ENCODE measurements at places on chromosomes 2 and 18. TPM values are rescaled to one million over a fixed set of nuclear protein-coding genes. Genes with fewer than 3 reads are reported as not detected.
A peak's percentile ranks its signal among the peaks of the same experiment; 100 is the strongest.

The NOSTRIN gene
- polyA plus RNA-seq: 25.9 TPM

The PTPRN gene
- 45.3 TPM for polyA plus RNA-seq

The GLI2 gene
- 1.7 TPM for polyA plus RNA-seq

The CCNT2 gene
- polyA plus RNA-seq: 25.5 TPM

DNA sequence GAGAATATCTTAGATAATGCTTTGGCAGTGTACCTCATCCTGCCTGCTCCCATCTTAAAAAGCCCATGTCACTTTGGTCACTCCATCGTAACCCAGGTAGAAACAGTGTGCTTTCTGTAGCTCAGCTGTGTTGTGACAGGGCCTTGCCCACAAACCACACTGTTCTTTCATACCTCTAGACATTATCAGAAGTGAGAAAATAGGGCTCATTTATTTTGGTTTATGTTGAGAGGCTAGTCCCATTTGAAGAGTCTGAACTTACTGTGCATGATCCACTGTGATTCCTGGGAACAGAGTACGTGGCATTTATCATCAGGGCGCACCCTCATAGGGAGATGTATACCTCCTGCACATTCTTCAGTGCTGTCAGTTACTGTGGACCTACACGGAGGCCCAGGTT lies 69.7 kb downstream of the FEZ2 start:
- peaks cover 2% of the 10 kb centered on the region for H3K36me3 ChIP-seq
- DNase-seq: no peak
- H3K27ac ChIP-seq: no peak overlapping the region
- H3K27me3 ChIP-seq: no peaks in the 10 kb centered on the region
- H3K4me3 ChIP-seq: no peak overlapping the region
- H3K4me1 ChIP-seq: no peaks in the 10 kb centered on the region

DNA sequence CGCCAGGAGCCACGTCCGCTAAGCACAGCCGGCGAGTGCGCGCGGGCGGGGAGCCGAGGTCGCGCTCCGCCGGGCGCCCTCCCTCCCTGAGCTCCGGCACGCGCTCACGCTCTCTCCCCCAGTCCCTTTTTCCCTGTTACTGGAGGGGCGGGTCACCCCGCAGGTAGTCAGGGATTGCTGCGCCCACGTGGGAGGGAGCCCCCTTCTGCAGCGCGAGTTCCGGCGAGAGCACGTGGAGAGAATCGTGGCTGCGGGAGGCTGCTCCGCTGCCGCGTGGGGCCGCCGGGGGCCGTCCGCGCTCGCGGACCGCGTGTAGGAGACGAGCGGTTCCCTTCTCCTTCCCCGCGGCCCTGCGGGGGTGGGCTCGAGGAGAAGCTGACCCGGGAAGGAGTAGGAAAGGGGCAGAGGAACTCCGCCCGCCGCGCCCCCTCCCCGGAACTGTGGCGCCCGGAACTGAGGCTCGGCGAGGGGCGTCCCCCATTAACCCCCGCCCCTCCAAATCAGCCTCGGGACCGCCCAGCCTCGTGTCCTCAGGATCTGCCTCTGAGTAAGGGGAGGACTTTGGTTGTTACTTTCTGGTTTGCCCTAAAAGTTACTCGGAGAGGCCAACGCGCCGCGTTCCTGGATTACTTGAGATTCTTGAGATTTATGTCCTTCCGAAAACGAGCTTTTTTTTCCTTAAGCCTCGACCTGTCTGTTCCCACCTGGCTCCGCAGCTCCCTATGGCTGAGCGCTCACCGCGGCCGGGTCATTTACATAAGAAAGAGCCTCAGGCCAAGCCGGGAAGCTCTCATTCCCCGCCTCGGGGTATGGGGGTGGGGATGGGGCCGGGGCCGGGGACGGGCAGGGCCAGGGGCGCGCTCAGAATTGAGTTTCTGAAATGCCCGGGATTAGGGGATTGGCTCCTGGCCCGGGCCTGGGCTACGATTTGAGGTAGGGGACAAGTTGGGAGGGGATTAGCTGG lies 1.1 kb downstream of the HK2 start:
- H3K27me3 ChIP-seq: peaks cover 10% of the 10 kb centered on the region
- no peak for DNase-seq
- H3K4me1 ChIP-seq: peaks cover 6% of the 10 kb centered on the region
- no peaks in the 10 kb centered on the region for H3K36me3 ChIP-seq
- H3K4me3 ChIP-seq: peak overlapping the region; percentile 2

- H3K4me1 ChIP-seq: no peaks in the 10 kb centered on the region
- H3K27me3 ChIP-seq: no peaks in the 10 kb centered on the region
- no peak overlapping the region for H3K4me3 ChIP-seq
- no peaks in the 10 kb centered on the region for H3K36me3 ChIP-seq
- no peak for DNase-seq
These were observed 221.9 kb downstream of the MYT1L start for GRCh38 chr2:2109186-2109585.

GRCh38 chr2:36541891-36542595 lies 55.9 kb downstream of the FEZ2 start:
- H3K27me3 ChIP-seq: no peaks in the 10 kb centered on the region
- DNase-seq: no peak
- H3K27ac ChIP-seq: no peak overlapping the region
- no peak overlapping the region for H3K4me3 ChIP-seq

GRCh38 chr18:49018554-49019445 lies 68.0 kb upstream of the SMAD7 start:
- no peak overlapping the region for H3K27ac ChIP-seq
- H3K4me3 ChIP-seq: no peak overlapping the region
- no peak for DNase-seq
- no peaks in the 10 kb centered on the region for H3K27me3 ChIP-seq

- H3K4me3 ChIP-seq: no peak overlapping the region
- H3K27me3 ChIP-seq: no peaks in the 10 kb centered on the region
- no peak for DNase-seq
These were observed 20.4 kb upstream of the KCNS3 start for GRCh38 chr2:17858064-17858463.

GRCh38 chr2:150425121-150425955 lies 62.1 kb downstream of the RND3 start:
- H3K27me3 ChIP-seq: no peaks in the 10 kb centered on the region
- H3K36me3 ChIP-seq: no peaks in the 10 kb centered on the region
- no peak overlapping the region for H3K4me3 ChIP-seq

DNA sequence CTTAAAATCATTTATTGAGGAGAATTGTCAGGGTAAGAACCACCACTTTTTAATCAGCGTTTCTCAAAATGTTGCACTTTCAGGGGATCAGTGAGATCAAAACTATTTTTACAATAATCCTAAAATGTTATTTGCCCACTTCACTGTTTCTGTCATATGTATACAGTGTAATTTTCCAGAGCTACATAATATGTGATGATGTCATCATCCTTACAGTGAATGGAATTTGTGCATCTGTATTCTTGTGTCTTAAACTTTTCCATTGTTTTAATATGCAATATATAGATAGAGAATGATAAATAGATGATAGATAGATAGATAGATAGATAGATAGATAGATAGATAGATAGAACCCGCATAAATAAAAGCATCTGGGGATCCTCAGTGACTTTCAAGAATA lies 518.0 kb downstream of the ADCYAP1 start:
- DNase-seq: no peak
- no peak overlapping the region for H3K27ac ChIP-seq
- no peaks in the 10 kb centered on the region for H3K27me3 ChIP-seq
- H3K4me3 ChIP-seq: no peak overlapping the region
- H3K36me3 ChIP-seq: no peaks in the 10 kb centered on the region
- H3K4me1 ChIP-seq: no peaks in the 10 kb centered on the region

GRCh38 chr2:192007581-192008228 lies 160.8 kb upstream of the CAVIN2 start:
- no peak for DNase-seq
- no peaks in the 10 kb centered on the region for H3K36me3 ChIP-seq
- no peaks in the 10 kb centered on the region for H3K4me1 ChIP-seq
- no peaks in the 10 kb centered on the region for H3K27me3 ChIP-seq
- H3K4me3 ChIP-seq: no peak overlapping the region

DNA sequence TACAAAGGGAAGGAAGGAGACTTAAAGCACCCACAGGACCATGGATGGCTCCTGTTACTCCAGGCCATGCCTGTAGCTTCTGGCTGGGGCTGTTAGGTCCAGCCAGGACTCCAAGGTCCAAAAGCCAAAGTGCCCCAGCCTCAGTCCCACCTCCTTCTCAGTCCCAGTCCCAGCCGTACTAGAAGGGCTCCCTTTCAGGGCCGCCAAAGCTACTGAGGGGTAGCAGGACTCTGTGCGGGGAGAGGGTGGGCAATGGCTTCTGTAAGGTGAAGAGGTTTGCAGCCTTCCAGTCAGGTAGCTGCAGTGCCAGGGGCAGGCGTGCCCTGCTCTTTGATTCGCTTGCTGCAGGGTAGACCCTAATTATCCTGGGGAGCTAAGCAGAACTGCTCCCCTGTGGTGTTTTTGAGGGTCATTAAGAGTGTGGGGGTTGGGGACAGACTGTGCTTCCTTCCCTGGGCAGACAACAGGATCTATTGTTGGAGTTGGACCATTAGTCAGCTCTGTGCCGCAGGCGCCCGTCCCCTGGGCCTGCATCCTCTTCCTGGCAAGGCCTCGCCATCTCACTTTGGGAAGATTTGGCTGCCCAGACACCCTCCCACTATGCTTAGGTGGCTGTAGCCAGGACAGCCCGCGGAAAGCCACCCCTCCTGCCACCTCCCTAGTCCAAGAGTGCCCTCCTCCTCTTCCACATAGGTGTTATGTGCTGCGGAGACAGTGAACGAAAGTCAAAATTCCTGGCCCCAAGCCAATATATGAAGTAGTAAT lies 118.8 kb downstream of the ZBTB7C start:
- H3K36me3 ChIP-seq: no peaks in the 10 kb centered on the region
- H3K27ac ChIP-seq: no peak overlapping the region
- no peaks in the 10 kb centered on the region for H3K4me1 ChIP-seq
- H3K27me3 ChIP-seq: no peaks in the 10 kb centered on the region
- no peak for DNase-seq
- H3K4me3 ChIP-seq: no peak overlapping the region

GRCh38 chr18:564708-565561 lies 15.2 kb upstream of the CETN1 start:
- H3K36me3 ChIP-seq: no peaks in the 10 kb centered on the region
- no peaks in the 10 kb centered on the region for H3K4me1 ChIP-seq
- H3K27ac ChIP-seq: no peak overlapping the region
- H3K4me3 ChIP-seq: no peak overlapping the region
- H3K27me3 ChIP-seq: no peaks in the 10 kb centered on the region
- no peak for DNase-seq

DNA sequence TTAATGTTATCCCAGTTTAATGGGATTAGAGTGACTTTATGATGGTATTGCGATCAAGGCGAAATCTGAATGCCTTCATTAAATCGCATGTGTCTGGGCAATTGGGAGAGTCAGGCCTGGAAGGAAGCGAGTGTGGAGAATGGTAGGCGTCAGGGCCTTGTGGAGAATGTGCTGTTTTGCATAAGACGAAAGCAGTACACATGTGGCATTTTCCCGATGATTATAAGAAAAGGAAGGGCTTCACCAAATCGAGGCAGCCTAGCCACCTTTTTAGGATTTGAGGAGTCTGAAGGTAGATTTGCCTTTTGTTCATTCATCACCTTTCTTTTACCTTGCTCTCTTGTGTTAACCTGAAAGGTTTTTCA lies 1.0 kb downstream of the ZNF532 start:
- no peak overlapping the region for H3K4me3 ChIP-seq
- no peak for DNase-seq
- no peaks in the 10 kb centered on the region for H3K27me3 ChIP-seq
- peaks cover 5% of the 10 kb centered on the region for H3K4me1 ChIP-seq

- DNase-seq: no peak
- no peaks in the 10 kb centered on the region for H3K4me1 ChIP-seq
- no peak overlapping the region for H3K4me3 ChIP-seq
- H3K27me3 ChIP-seq: no peaks in the 10 kb centered on the region
These were observed 11.3 kb upstream of the CDH19 start for GRCh38 chr18:66615176-66615575.

DNA sequence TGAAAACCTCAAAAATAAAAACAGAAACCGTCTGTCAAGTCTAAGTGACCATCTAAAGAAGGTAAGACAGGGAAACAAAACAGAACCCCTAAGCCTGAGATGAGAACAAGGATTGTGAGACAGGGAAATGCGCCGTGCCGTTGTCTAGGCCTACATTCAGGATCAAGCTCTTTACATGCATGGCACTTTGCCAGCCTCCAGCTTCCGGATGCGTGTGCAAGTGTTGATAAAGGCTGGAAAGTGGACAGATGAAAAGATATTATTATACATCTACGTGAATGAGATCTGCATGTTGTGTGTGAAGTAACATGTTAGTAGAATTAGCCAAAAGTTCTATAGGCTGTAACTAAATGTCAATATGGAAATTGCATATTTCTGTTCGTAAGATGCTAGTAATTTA lies 28.6 kb upstream of the TMEM87B start:
- H3K27me3 ChIP-seq: no peaks in the 10 kb centered on the region
- H3K36me3 ChIP-seq: no peaks in the 10 kb centered on the region
- peaks cover 43% of the 10 kb centered on the region for H3K4me1 ChIP-seq
- no peak overlapping the region for H3K4me3 ChIP-seq
- DNase-seq: peak; percentile 49

- no peaks in the 10 kb centered on the region for H3K4me1 ChIP-seq
- no peaks in the 10 kb centered on the region for H3K27me3 ChIP-seq
- H3K27ac ChIP-seq: no peak overlapping the region
- DNase-seq: no peak
- no peak overlapping the region for H3K4me3 ChIP-seq
- no peaks in the 10 kb centered on the region for H3K36me3 ChIP-seq
These were observed 394.5 kb downstream of the ALK start for GRCh38 chr2:29526587-29527586.

DNA sequence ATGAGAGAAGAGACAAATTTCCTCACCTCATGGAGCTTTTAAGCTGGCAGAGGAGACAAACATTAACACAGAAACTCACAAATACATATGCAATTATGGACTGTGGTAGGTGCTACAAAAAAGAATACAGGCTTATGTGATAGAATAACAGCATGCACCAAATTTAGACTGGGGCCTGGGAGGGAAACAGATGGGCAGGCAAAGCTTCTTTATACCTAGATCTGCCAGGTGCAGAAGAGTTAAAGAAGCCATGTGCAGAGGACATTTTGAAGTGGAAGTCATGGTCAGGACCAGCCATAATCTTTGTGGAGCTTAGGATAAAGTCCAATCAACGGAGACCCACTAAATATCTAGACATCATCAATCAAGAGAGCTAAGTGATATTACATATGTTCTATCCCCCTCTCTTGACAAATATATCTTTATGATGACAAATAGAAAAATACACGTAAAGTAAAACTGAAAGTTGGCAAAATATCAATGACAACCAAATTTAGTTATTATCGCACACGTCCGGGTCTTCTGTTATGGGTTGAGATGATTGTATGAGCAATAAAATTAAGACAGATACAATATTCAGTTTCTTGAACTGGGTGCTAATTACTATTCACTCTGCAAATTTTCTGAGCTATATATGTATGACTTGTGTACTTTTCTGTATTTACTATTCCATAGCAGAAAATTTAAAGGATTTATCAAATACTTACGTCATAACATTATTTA lies 44.1 kb downstream of the CD28 start:
- H3K36me3 ChIP-seq: no peaks in the 10 kb centered on the region
- H3K4me1 ChIP-seq: no peaks in the 10 kb centered on the region
- H3K27ac ChIP-seq: no peak overlapping the region
- no peak overlapping the region for H3K4me3 ChIP-seq

GRCh38 chr2:236689981-236690380 lies 120.4 kb downstream of the ACKR3 start:
- no peak overlapping the region for H3K27ac ChIP-seq
- no peaks in the 10 kb centered on the region for H3K36me3 ChIP-seq
- no peaks in the 10 kb centered on the region for H3K4me1 ChIP-seq
- H3K27me3 ChIP-seq: peaks cover 8% of the 10 kb centered on the region
- no peak overlapping the region for H3K4me3 ChIP-seq

Measured in adrenal gland (tissue), 19 donors.